ENCODE measurements at places on chromosomes 6 and 20. TPM values are rescaled to one million over a fixed set of nuclear protein-coding genes. Genes with fewer than 3 reads are reported as not detected.

The HDGFL1 gene
- polyA plus RNA-seq, result not detected

The KLC4 gene
- 51.8 TPM for polyA plus RNA-seq

The NRN1 gene
- polyA plus RNA-seq, result 10.4 TPM

The SNTA1 gene
- 9.1 TPM for polyA plus RNA-seq

The NKAPL gene
- polyA plus RNA-seq, result 2.9 TPM

The ZNF451 gene
- polyA plus RNA-seq, result 33.2 TPM

The C20orf144 gene
- polyA plus RNA-seq, result 0.16 TPM

The B4GALT5 gene
- polyA plus RNA-seq, result 50.1 TPM

The VGLL2 gene
- not detected for polyA plus RNA-seq

The BPIFB6 gene
- not detected for polyA plus RNA-seq

The GHRH gene
- polyA plus RNA-seq, result not detected

The CST11 gene
- polyA plus RNA-seq, result not detected

The IRAK1BP1 gene
- 12.3 TPM for polyA plus RNA-seq

The EPPIN gene
- 0.10 TPM for polyA plus RNA-seq

The ISM1 gene
- 4.4 TPM for polyA plus RNA-seq

The TOMM6 gene
- polyA plus RNA-seq, result 243 TPM

The NOX3 gene
- 2.1 TPM for polyA plus RNA-seq

The STMND1 gene
- 0.26 TPM for polyA plus RNA-seq

The ENPP1 gene
- 17.8 TPM for polyA plus RNA-seq

The RNF144B gene
- polyA plus RNA-seq, result 18.9 TPM

The MCCD1 gene
- 13.6 TPM for polyA plus RNA-seq

The SASH1 gene
- 26.9 TPM for polyA plus RNA-seq

The CEP162 gene
- 20.6 TPM for polyA plus RNA-seq
